ENCODE measurements at places on chromosomes 7 and 10.

DNA sequence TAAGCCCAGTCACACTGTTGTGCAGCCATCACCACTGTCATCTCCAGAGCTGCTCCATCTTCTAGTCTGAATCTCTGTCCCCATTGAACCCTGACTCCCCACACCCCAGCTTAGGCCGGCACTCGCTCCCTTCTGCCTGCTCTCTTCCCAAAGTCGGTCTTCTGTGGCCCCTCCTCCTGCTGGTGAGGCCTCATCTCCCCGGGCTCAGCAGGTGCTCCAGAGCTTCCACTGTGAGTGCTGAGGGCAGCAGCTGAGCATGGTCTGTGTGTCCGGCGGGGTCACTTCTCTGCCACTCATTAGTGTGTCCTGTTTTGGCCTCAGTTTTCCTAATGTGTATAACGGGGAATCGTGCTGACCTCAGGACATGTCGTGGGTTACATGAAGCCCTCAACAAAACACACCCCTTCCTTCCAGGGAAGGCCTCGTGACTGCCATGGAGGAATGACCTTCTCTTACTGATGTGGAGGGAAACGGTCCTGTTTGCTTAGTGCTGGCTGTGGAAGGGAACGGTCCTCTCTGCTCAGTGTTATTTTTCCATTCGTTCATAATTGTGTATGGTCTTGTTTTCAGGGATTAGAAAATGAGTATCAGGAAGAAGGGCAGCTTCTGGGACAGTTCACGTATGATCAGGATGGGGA lies 4.3 kb upstream of the GET4 start:
- no peak for DNase-seq

GRCh38 chr10:47225928-47226645 lies 73.9 kb upstream of the GDF10 start:
- no peak for DNase-seq

- no peak for DNase-seq
Observed at GRCh38 chr10:47380341-47381102, 3.6 kb downstream of the ZNF488 start.

GRCh38 chr7:366161-366803 lies 76.3 kb downstream of the FOXL3 start:
- no peak for DNase-seq

GRCh38 chr10:103780242-103781149 lies 74.9 kb downstream of the SH3PXD2A start:
- DNase-seq = no peak

GRCh38 chr7:110308791-110309190 lies 782.1 kb upstream of the LRRN3 start:
- no peak for DNase-seq

DNA sequence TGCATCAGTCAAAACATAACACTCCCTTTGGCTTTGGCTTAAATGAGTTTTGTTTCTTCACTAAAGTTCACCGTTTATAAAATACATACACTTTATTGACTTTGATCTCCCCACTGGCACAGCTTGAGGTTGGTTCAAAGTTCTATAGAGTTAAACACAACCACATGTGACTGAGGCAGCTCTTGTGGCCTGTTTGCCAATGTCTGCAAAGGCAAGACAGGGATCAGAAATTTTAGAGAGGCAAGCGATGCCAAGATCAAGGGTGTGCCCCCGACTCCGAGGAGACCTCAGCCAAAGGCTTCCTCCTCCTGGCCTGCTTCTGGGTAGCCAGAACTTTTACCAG lies 129.8 kb upstream of the JCAD start:
- DNase-seq = no peak

- no peak for DNase-seq
Observed at GRCh38 chr10:48940372-48940771, 732 bp upstream of the LRRC18 start.

- DNase-seq = peak; percentile 41
Observed at GRCh38 chr7:27173956-27174873, at the start of gene HOXA10. TSS of gene HOXA10 (minus strand) at chr7:27174320. CDS start at chr7:27174306, 14 bp downstream.

- DNase-seq = no peak
Observed at GRCh38 chr10:102121739-102122372, 1.7 kb upstream of the LDB1 start.

DNA sequence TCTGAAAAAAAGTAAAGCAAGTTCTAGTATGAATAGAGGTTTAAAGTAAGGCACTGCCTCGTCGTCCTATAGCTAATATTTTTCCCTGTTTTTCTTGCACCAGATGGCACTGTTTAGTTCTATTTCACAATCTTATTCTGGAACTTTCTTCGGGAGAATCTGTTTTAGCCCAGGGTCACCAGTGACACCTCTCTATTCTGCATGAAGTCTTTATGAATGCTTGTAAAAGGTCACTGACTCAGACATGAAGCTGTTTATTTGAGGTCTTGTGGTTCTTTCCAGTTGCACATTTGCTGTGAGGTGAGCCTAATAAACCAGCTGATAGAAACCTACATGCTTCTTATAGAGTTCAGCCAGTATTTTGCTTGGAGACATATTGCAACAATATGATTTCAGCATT lies 444.3 kb downstream of the AUTS2 start:
- DNase-seq = peak; percentile 57

Measured in NCI-H2171 treated with DMSO at 0.1 percent for 48 hours (cell line).